ENCODE measurements at places on chromosomes 16 and 17.

GRCh38 chr16:75042426-75043174 lies 43.8 kb downstream of the ZNRF1 start:
- DNase-seq, result no peak

GRCh38 chr16:67086822-67087221 lies 22.9 kb upstream of the PHAF1 start:
- no peak for DNase-seq

GRCh38 chr16:57616241-57616640 lies 12.2 kb upstream of the ADGRG1 start:
- DNase-seq, result no peak

DNA sequence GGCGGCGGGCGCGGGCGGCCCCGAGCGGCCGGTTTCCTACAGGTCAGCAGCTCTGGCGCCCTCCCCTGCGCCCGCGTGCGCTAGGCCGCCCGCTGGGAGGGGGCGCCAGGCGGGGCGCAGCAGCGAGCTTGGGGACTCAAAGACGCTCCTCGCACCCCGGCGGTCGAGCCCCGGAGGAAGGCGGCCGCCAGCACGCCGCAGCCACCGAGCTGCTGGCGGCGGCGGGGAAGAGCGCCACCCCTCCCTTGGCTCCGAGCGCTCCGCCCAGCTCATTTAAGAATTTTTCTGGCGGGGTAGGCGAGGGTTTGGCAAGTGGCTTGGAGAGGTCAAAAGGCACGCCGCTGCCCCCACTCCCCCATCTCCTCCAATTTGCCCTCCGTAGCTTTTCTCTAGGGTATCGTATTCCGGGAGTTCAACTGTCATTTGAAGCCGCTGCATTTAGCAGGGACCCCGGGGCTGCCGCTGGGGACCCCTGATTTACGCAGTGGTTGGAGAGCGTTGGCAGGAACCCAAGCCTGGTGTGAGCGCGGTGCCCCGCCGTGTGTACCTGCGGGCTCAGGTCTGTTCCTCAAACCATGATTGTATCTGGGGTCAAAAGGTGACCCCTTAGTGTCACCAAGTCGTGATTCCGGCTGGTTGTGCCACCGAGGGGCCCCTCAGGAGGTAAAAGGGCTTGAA lies 59.5 kb upstream of the GSE1 start:
- peak; percentile 56 for DNase-seq

DNA sequence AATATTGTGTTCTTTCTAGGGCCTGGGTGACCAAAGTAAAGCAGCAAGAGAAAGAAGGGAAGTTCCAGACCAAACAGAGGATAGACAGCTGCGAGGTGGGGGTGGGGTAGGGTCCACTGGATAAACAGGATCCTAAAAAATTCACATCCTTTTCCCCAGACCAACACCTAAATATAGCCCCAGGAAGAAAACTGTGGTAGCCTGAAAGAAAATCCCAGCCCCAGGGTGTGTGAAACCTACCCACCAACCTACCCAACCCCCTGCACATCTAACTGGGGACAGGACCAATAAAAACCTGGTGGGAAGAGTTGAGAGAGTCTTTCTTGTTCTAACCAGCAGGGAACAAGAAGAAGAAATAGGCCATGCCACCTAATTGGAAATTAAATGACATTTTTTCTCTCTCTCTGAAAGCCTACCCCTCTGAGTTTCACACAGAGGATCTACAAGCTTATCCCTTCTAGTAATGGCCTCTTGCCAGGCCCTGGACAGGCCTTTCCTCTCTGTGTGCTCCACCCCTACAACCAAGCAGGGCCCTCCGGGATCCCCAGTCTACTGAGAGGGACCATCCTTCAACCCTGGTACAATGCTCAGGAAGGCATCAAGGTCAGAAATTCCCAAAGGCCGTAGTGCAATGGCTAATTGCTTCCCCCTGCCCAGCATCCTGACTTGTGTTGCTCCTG lies 12.0 kb downstream of the MYO18A start:
- DNase-seq, result no peak

DNA sequence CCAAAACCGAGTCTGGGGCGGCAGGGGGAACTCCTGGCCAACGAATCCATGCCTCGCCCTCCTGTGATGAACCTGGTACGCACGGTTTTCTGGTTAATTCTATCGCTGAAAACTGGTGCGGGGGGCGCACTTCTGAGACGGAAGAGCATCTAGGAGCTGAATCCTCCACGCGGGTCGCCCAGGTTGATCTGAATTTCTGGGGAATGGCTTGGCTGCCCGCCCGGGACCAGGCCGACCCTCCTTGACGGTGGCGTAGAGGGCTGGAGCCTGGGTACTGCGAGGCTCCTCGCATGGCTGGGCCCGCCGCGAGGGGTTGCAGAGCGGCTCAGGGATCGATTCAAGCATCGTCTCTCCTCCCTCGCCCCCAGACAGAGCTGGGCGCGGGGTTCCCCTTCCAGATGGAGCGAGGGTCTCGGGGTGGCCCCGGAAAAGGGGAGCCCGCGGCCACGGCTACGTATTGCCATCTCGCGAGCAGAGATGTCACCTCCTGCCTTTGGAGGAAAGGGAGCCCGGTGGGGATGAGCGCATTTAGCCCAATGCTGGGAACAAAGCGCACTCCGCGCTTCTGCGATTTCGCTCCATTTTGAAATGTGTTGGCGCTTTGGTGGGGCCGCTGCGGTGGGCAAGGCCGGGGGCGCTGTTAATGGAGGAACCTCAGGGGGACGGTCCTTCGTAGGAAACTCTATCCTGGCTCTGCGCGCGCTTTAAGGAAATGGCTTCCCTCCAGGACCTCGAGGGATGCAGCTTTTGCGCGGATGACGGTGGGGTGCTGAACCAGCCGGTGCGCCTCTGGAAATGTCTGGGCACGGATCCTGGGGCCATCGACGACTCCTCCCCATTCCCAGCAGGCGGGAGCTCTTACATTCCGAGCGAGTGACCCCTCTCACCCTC lies 2.7 kb downstream of the MAPT start:
- peak; percentile 17 for DNase-seq

DNA sequence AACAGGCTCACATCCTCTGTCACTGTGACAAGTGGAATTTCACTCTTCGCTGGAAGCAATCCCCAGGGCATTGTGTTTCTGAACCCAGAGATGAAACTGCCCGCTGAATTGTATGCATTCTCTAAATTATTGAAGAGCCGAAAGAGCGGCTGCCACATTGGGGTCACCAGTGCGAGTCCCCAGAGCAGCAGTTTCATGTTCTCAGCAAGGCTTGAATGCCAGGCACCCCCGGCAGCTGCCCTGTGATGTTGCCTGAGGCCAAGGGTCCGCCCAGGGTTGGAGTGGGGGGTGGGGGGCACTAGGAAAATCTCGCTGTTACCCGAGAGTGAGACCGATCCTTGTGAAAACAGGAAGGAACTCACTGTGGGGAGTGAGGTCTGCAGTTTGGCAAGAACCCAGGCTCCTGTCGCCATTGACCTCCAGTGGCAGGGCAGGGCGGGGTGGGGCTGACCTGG lies 20.7 kb upstream of the BCAR1 start:
- DNase-seq, result no peak

DNA sequence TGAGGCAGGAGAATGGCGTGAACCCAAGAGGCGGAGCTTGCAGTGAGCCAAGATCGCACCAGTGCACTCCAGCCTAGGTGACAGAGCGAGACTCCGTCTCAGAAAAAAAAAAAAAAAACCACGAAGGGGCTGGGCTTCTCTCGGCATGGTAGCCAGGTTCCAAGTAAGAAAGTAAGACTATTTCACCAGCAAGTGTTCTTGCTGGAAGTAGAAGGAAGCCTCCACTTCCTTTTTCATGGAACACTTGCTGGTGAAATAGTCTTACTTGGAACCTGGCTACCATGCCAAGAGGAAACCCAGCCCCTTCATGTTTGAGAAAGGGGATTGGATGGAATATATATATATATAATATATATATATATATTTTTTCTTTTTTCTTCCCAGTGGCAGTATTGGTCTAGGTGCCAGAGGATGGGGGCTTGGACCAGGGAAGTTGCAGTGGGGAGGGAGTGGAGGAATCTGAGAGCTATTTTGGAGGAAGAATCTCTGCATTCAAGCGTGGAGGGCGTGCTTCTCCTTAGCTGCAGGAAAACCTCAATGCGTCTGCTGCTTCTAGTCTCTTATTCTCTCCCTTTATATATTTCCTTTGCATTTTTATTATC lies 7.2 kb upstream of the N4BP1 start:
- no peak for DNase-seq

- no peak for DNase-seq
Observed at GRCh38 chr17:60618854-60619526, 19.0 kb downstream of the PPM1D start.

- no peak for DNase-seq
Observed at GRCh38 chr17:69763503-69763902, 311.5 kb upstream of the KCNJ16 start.

- no peak for DNase-seq
Observed at GRCh38 chr16:9476744-9477143, 385.3 kb downstream of the HAPSTR1 start.

DNA sequence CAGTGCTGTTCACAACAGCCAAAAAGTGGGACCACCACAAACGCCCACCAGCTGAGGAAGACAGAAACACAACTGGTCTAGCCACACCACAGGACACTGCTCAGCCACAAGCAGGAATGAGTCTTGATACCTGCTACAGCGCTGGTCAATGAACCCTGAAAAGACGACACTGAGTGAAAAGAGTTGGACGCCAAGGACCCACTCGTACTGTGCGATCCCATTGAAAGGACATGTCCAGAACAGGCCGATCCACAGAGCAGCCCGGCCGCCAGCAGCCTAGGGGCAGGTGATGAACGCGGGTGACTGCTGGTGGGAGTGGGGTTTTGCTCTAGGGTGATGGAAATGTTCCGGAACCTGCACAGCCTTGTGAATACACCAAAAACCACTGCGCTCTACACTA lies 10.6 kb upstream of the SLC38A8 start:
- DNase-seq, result no peak

- DNase-seq, result no peak
Observed at GRCh38 chr17:64269687-64270649, 6.9 kb upstream of the TEX2 start.

DNA sequence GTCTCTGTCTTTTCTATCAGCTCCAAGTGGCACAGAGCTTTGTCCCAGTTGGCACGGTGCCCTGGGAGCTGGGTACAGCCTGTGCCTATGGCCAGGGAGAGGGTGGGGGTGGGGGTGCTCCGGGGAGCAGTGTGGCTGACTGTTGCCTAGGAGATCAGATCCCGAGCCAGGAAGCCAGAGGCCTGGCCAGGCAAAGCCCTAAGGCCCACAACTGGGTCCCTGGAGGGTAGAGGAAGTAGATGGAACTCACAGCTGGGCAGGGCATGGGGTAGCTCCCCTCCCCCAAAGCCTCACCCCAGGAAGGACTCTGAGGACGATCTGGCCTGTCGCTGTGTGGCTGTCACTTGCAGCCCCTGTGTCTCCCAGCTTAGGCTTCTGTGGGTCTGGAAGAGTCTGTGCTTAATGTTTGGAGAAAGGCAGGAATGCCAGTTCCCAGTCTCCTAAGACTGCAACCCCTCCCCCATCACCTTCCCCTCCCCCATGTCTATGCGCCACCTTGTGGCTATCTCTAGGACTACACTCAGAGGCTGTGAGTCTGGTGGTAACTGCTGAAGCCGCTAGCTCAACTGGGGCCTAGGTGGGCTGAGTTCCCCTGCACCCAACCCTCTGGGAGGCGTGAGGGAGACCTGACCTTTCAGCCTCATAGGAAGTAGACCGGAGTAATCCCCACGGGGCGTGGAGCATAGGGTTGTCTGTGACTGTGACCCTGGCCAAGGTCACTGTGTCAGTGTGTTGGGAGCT lies 12.6 kb downstream of the THRA start:
- DNase-seq, result peak; percentile 89

- DNase-seq, result no peak
Observed at GRCh38 chr17:32269377-32269776, 3.7 kb downstream of the RHBDL3 start.

DNA sequence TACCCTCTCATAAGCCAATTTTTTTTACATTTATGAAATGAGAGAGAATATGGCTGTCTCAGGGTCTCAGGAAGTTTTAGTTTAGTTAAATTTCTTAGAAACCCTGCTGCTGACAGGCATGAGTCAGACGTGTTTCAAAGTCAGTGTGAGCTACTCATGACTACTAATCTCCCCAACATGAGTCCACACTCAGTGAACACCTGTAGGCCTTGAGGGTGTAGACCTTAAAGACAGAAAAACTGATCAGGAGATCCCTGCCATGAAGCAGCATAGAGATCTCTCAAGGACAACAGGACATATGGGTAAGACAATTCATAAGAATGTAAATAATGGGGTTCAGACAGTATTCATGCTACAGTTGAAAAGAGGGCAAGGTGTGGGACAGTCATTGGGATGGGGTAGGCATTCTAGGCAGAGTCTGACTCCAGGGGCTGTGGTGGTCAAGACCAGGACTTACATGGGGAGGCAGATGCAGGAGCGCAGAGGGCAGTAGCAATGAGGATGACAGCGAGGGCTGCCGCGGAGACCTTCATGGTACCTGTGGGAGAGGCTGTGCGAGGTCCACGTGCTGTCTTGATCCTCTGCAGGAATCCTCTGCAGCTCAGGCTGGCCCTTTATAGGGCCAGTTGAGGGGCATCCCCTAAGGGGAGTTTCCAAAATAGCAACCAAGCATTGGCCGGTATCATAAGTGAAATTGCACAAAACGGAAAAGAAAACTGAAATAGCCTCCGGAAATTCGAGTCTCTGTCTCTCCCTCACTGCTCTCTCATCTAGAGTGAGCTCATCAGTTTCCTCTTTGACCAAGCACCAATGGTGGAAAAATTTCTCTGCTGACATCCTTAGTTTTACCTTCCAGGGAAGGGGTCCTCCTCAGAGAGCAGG lies at the start of gene CCL5:
CCL5 (minus strand) TSS at position 588 of the 882 bp plus-strand sequence.
- no peak for DNase-seq

- DNase-seq, result no peak
Observed at GRCh38 chr17:80633207-80633606, 88.6 kb downstream of the RPTOR start.

Measured in NCI-H1092 (cell line).